ENCODE measurements at places on chromosomes 7 and 10.

GRCh38 chr7:95229301-95229700 lies 95.0 kb downstream of the PON1 start:
- no peak for DNase-seq

- no peak for DNase-seq
These were observed 60.3 kb downstream of the NEUROG3 start for GRCh38 chr10:69512901-69513300.

GRCh38 chr7:151320263-151320845 lies 21.3 kb upstream of the NUB1 start:
- DNase-seq: no peak

DNA sequence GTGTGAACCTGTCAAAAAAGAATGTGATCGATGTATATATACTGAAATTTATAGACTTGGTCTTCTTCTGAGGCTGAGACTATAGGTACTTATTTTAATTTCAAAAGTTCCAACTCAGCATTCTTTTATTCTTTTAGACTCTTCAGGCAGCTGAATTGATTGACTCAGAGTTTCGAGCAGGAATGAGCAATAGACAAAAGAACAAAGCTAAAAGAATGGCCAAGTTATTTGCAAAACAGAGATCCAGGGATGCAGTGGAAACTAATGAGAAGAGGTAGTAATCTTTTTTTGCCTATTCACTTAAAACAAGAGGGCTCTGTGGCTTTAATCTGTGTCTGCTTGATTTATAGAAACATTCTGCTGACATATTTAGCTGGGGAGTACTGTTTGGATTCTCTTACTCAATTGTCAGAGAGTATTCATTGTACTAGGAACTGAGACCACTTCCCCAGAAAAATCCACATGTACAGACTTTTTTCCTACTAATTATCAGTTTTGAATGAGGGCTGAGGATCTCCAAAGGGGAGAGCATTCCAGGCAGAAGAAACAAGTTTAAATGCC lies 30.1 kb downstream of the BTAF1 start:
- no peak for DNase-seq

DNA sequence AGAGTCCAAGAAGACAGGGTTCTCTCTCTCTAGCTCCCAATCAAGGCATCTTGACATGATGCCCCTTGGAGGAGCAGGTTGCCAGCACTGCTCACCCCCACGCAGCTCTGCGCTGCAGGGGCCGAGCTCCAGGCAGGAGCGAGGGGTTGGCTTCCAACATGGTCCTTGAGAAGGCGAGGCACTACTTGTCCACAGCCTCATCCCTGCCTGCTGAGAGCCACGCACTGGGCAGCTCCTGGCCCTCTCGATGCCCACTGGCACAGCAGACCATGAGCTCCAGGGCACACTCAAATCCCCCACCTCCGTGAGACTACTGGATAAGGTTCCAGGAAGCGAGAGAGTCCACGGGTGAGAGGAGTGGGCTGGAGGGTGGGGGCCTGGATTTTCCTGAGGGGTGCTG lies 31.1 kb downstream of the RAMP3 start:
- no peak for DNase-seq

- DNase-seq: no peak
These were observed 62.0 kb downstream of the BBS9 start for GRCh38 chr7:33191340-33191739.

GRCh38 chr10:119203006-119203405 lies 4.4 kb upstream of the GRK5 start:
- DNase-seq: no peak

GRCh38 chr7:1864161-1864940 lies 194.3 kb downstream of the ELFN1 start:
- no peak for DNase-seq

DNA sequence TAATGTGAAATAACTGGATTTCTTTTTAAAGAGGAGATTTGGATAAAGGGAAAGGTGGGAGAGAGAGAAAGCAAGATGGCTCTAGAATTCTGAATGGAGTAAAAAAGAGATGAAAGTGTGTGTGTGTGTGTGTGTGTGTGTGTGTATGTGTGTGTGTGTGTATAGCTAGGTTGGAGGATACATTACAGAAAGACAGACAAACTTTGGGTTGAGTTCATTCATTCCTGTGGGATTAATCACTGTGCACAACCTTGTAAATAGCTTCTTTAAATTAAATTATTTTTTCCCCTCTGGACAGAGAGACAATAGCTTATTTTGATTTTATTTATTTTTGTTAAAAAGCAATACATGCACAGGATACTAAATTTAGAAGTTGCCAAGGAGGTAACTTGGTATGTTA lies 7.5 kb downstream of the ASB4 start:
- no peak for DNase-seq

DNA sequence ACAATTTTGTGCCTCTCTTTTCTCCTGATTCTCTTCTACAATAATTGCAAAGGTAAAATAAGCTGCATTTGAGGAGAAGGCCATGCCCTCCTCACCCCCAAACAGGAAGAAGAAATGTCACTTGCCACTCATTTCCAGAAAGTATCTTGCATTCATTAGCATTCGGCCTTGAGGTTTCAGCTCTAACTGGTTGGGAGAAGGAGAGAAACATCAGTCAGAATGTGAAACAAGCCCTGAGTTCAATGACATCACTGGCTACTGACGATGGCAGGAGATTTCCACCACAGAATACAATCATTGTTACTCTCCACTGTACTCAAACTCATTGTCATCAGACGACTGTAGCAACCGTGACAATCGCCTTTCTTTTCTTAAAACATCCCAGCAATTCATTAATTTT lies 72.8 kb downstream of the PRKCQ start:
- no peak for DNase-seq

GRCh38 chr7:20577441-20578071 lies 37.9 kb upstream of the ABCB5 start:
- no peak for DNase-seq

DNA sequence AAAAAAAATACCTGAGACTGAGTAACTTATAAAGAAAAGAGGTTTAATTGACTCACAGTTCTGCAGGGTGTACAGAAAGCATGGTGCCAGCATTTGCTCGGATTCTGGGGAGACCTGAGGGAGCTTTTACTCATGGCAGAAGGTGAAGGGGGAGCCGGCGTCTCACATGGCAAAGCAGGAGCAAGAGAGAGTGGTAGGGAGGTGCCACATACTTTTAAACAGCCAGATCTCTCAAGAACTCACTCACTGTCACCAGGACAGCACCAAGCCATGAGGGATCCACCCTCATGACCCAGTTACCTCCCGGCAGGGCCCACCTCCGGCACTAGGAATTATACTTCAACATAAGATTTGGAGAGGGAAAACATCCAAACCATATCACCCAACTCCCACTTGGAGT lies 25.8 kb downstream of the MSRB2 start:
- no peak for DNase-seq

DNA sequence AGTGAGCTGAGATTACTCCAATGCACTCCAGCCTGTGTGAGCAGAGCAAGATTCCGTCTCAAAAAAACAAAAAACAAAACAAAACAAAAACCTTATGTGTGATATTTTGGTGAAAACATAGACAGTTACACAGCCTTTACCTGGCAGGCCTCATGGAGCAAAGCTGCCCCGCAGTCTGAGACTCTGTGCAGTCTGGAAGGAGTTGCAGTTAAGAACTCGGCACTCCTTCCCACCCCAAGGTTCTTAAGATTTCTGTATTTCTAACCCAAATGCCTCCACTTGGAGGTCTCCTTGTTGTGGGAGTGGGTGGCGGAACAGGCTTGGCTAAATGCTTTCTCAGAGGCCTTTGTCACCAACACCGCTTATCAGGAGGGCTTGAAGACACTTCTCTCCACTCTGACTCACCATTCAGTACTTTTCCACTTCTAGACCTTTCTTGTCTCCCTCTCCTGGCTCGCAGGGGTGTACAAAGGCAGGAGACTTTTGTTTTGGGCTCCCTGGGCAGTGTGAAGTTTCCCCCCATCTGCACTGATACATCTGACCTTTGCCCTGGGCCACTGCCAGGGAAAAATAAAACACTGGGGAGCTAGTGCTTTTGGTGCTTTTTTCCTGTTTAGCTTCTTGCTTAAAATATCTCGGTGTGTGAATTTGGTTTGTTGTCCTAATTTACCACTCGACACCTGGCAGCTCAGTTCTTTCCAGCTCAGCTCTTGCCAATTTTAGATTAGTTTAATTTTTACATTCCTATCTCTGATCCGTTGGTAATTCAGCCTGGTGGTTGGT lies 51.3 kb upstream of the MAGI2 start:
- no peak for DNase-seq

- no peak for DNase-seq
These were observed 73.2 kb downstream of the POT1 start for GRCh38 chr7:124856299-124856888.

DNA sequence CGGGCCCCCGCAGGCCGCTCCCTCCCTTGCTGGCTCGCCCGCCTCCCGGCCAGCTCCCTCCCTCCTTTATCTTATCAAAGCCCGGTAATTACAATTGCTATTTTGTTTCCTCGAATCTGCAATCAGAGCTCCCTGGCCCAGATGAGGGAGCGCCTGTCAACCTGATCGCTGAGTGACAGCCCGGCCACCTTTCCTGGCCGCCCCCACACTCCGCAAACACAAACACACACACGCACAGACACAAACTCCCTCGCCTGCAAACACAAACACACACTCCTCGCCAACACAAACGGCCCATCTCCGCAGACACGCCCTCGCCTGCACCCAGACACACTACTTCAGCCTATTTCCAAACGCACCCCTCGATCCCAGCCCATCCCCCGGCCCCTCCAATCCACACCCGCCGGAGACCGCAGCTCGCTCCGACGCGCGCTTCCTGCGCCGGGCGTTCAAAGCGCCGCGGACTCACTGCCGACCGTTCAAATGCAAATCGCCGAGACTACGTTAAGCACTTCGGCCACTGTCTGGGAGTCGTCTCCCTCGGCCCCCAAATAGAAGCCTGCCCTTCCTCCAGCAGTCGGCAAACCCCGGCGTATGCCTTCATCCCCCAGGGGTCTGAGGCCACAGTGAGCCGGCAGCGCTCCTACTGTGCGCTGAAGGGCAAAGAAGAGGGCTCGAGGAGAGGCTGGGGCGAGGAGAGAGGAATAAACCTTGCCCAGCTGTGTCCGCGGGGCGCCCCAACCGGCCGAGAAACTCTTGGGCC lies 3.0 kb upstream of the FGF8 start:
- DNase-seq: no peak

- DNase-seq: no peak
These were observed 105.0 kb upstream of the KLF6 start for GRCh38 chr10:3889961-3890522.

DNA sequence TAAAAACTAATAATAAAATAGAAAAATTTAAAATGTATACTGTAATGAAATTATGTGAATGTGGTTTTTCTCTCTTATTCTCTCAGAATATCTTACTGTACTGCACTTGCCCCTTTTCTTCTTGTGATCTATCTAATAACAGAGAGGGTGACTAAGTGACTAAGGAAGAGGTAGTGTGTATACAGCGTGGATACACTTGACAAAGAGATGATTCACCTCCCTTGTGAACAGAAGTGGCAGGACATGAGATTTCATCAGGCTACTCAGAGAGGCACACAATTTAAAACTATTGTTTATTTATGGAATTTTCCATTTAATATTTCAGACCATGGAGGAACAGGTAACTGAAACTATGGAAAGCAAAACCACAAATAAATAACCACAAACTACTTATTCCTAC lies 806.6 kb upstream of the GHITM start:
- DNase-seq: no peak

DNA sequence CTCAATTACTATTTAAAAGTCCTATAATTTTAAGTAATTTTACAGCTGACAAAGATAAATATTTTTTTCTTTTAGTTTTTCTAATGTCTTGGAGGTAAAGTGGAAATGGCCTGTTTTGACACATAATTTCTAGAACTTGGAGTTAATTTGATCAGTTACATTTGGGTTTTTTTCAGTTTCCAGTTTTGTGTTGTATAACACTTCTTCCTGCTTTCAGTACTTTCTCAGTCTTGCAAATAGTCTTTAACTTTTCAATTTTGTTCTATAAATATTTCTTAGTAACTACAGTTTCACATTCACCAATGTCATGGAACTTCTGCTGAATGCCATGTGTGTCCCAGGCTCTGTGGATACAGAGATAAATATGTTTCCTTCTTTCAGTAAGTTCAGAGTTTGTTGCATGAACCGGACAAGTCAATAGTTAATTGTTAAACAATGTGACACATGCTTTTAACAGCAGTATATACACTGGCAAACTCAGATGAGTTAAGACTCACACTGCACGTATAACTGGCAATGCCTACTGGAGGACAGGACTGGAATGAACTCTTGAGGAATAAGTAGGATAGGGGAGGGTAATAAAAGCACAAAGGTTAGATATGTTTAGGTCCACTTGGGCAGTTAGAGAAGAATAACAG lies 4.6 kb downstream of the SHOC2 start:
- DNase-seq: no peak

DNA sequence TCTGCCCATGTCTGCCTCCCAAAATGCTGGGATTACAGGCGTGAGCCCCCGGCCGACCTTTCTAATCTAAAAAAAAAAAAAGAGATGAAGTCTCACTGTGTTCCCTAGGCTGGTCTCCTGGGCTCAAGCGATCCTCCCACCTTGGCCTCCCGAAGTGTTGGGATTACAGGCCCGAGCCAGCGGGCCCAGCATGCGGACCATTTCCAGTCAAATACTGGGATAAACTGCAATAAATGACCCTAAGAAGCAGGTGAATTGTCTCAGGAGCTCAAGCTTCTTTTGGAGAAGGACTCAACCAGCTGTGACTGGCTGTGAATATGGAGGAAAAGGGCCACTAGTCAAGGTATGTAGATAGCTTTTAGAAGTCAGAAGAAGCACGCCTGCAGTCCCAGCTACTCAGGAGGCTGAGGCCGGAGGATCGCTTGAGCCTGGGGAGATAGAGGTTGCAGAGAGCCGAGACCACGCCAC lies 550 bp upstream of the CREM start:
- DNase-seq: no peak

- no peak for DNase-seq
These were observed 72.7 kb downstream of the LHPP start for GRCh38 chr10:124534231-124534798.

DNA sequence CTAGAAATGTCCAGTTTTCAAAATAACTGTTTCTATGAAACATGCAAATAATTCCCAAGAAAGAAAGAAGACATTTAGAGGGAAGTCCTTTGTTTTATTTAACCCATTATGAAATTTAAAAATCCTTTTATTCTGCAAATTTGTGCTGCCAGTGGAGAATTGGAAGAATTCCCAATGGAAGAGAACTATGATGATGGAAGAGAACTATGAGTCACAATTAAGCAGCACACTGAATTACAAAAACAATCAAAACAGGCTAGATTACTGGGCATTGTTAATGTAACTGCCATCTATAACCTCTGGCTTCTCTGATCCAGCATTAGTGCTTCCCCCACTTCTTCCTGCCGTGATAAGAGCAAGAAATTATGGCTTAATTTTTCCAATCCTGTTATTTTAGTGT lies 126.2 kb upstream of the FEZF1 start:
- DNase-seq: no peak

GRCh38 chr7:52406808-52407207 lies 628.6 kb upstream of the POM121L12 start:
- no peak for DNase-seq

DNA sequence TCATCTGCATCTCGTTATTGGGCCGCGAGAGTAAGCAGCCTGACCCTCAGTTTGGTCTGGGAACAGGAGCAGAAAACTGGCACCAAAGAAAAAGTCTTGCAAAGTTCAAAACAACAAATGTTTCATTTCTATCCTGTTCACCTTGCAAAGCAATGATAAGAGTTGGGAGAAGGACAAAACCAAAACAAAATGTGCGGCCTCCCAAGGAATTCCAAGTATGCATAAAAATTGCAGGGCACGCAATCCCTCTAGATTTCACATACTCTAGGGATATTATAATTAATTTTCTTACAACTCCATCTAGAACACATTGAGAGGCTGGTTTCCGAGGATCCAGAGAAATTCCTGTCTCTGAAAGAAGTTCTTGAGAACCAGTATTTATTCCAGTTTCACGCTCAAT lies 20.1 kb downstream of the CHUK start:
- DNase-seq: no peak

GRCh38 chr10:48946332-48946731 lies 6.7 kb upstream of the LRRC18 start:
- no peak for DNase-seq
